Left renal cortex interstitium (tissue), 4 donors: ENCODE measurements at places on chromosomes 5 and 9. TPM values are rescaled to one million over a fixed set of nuclear protein-coding genes. Genes with fewer than 3 reads are reported as not detected.

DNA sequence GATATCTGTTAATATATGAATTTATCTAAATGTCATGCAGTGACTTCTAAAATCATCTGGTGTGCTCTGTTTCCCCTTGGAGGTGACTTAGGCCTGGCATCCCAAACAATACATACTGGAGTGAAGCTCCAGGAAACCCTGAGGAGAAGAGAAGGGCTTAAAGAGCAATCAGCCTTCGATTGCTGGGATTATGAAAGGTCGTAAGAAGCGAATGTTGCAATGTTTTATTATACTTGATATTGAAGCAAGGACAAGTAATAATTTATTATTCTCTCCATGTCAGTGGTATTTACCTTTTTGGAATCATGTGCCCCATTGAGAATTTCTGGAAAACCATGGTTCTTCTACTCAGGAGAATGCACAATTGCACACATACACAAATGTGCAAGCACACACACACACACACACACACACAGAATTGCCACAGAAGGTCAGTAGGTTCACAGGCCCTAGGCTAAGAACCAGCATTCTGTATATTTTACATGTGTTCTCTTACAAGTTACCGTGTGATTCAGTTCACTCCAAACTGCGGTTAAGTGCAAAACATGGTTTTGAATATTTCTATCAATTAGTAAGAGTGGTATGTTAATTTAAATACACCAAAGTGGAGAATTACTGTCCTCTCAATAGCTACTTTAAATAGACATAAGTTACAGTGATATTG, 79.1 kb upstream of the CDKN2B start:
- DNase-seq: no peak

DNA sequence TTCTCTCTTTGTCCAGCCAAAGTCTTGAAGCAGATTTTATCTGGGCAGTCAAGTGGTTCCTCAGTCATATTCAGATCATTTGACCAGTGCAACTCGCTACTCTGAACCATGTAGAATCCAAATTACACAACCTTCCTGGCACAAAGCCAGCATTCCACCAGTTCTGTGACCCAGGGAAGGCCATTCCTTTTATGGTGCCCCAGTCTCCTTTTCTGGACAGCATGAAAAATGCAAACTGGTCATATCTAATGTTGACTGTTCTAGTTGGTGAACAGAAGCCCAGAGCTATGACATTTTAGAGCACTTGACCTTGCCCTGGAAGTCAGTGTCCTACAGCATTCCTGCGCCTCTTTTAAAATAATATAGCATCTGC, 364.6 kb downstream of the BRINP1 start:
- peak; percentile 50 for DNase-seq

DNA sequence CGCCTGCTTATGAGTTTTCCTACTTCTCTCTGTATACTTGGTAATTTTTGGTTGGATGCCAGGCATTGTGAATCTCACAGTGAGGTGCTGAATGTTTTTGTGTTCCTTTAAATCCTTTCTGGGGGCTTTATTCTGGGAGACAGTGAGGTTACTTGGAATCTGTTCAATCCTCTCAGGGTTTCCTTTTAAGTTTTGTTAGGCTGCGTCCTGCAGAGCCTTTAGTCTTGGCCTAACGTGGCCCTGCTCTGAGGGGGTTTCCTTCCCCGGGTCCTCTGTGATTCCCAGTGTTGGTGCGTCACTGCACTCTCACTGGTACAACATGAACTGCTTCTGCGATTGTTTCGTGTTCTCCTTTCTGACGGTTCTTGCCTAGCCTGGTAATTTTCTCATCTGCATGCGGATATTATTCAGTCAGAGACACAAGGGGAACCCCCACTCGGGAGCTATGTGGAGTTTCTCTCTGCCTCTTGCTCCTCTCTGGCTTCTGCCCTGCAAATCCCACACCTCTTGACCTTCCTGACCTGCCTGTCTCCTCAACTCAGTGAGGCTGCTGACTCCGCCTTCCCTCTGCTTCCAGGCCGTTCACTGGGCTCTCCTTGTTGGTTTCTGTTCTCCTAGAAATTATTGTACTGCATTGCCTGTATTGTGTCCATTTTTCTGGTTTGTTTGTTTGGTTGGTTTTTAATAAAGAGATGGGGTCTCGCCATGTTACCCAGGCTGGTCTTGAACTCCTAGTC, 128.1 kb downstream of the DAB2IP start:
- DNase-seq: no peak

DNA sequence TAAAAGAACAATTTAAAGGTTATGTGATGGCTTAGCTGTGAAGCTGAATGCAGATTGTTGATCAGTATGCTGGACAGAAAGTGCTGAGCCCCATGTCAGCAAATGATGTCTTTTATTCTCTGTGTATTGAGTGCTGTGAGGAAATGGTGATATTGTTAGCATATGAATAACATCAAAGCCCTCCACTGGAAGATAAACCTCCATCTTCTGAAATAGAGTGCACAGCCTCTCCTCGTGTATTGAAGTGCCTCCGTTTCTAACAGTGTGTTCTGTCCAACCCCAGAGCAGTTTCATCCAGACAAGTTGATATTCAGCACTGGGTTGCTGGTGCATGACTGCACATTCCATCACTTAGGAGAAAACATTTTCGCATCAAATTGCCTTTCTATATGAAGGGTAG, 242.9 kb downstream of the CSNK1G3 start:
- no peak for DNase-seq

GRCh38 chr5:87076411-87076810, 191.3 kb upstream of the RASA1 start:
- DNase-seq: no peak

GRCh38 chr5:14122089-14122488, 21.1 kb upstream of the TRIO start:
- no peak for DNase-seq

GRCh38 chr9:24602693-24603352, 57.1 kb upstream of the IZUMO3 start:
- DNase-seq: no peak

Gene SREK1IP1
- polyA plus RNA-seq: 21.4 TPM

- no peak for DNase-seq
Measured at GRCh38 chr5:131242728-131243255, 21.1 kb upstream of the CDC42SE2 start.

GRCh38 chr9:137140151-137141012, 1.4 kb downstream of the GRIN1 start:
- DNase-seq: no peak

GRCh38 chr9:104774132-104774531, 10.2 kb downstream of the NIPSNAP3B start:
- no peak for DNase-seq

Gene RNF183
- polyA plus RNA-seq: 6.6 TPM

DNA sequence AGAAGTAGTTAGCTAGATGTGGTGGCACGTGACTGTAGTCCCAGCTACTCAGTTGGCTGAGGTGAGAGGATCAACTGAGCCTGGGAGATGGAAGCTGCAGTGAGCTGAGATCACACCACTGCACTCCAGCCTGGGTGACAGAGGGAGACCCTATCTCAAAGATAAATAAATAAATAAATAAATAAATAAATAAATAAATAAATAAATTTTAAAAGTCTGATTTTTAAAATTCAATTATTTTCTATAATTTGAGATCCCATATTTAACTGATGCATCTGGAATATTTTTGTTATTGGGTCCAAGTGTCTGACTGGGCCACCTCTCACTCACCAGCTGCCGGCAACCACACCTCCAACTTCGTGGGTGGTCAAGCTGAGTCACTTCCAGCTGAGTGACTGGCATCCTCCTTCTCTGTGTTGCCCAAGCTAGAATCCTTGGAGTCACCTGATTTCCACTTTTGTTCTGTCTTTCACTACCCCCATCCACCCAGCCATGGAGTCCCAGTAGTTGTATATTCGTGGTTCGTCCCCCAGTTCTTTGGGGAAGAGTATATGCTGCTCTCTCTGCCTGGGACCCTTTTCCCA, 70.9 kb downstream of the EGFLAM start:
- DNase-seq: no peak

DNA sequence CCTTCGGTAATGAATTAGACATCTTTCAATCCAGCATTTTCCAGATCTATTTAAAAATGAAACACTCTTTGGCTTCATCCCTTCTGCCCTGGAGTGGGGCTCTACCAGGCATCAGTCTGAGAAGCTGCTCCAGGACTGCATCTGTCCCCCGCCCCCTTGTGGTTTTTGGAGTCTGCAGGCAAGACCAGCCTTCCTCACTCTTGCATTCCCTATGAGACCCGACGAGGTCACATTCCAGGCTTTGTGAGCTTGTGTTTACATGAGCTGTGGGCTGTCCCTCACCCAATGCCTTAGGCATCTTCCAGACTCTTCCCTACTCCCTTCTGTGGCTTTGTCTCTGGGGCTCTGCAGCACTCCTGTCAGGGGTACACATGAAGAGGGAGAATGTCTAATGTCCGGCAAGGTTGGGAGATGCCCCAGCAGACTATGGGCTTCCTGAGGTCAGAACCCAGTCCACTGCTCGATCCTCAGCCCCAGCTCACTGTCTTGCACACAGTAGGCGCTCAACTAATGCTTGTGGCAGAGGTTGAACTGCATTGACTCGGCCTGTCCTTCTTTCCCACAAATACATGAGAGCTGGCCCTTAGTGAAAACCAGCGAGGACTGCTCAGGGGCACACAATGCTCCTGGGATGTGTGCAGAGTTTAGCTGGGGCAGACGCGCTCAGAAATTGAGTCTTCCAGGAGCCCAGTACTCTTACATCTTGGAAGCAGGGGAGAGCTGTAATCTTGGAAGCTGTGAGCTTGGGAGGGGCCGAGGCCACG, 11.7 kb upstream of the GADD45G start:
- no peak for DNase-seq

DNA sequence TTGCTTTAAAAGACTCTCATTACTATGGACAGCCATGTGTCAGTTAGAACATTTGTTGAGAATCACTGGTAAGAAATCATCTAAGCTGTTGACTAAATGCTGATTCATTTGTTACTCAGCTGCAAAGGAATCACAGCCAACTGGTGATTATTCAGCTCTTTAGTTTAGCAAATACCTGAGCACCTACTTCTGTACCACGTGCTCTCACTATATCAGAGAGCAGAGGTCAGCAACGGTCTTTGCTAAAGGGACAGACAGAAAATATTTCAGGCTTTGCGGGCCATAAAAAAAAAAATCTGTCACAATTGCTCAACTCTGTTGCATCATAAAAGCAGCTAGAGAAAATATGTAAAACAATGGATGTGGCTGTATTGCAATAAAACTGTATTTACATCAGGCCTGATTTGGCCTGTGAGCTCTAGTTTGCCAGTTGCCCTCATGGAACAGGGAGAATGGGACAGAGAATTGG, 377.6 kb downstream of the DNAH5 start:
- DNase-seq: no peak

DNA sequence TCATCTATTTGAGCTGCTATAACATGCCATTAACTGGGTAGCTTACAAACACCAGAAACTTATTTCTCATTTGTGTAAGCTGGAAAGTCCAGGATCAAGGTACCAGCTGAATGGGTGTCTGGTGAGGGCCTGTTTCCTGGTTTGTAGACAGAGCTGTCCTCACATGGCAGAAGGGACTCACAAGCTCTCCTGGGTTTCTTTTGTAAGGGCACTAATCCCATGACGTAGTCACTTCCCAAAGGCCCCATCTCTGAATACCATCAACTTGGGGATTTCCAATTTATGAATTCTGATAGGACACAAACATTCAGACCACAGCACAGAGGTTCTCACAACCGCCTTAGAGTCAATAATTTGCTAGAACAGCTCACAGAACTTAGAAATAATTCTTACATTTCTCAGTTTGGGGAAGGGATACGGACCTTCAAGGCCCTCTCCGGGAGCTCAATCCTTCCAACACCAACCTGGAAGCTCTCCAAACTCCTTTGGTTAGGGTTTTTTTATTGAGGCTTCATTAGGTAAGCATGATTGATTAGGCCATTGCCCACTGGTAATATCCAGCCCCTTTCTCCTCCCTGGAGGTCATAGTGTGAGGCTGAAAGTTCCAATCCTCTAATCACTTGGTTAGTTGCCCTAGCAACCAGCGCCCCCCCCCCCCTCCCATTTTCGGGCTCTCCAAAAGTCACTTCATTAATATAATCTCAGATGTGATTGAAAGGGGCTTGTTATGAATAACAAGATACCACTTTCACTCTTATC, 7.6 kb upstream of the DNAJA1 start:
- no peak for DNase-seq

DNA sequence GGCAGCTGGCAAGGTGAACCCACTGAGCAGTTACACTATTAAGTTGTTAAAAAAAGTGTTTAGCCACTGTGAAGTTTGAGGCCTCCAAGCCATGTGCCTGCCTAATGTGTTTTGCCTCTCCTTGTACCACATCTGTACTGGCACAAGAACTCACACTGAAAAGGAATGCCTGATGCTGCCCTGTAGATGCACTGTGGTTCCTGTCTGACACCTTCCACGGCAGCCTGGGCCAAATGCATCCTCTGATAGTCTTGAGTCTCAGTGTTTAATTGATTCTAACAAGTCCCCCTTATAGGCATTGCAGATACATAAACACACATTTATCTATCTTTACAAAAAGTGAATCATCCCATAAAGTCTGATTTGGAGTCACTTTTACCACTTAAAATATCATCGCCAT, 169.9 kb downstream of the TTC39B start:
- no peak for DNase-seq

DNA sequence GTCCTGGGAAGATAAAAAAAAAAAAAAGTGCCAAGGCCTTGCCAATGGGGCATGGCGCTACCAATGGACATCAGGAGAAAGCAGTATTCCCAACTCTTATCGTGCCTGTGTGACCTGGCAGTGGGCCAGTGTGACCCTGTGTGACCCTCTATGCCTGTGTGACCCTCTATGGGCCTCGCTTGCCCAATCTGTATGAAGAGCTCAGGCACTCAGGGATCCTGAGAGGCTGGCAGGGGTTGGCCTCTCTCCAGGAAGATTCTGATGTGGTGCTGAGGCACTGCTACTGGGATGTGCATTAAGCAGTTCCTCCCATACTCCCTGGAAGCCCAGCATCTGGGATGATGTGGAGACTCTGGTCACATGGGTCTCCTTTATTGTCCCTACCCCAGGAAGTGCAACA, 179.2 kb downstream of the MACROH2A1 start:
- no peak for DNase-seq

- no peak for DNase-seq
Measured at GRCh38 chr5:84085387-84086041, 299.2 kb downstream of the EDIL3 start.

DNA sequence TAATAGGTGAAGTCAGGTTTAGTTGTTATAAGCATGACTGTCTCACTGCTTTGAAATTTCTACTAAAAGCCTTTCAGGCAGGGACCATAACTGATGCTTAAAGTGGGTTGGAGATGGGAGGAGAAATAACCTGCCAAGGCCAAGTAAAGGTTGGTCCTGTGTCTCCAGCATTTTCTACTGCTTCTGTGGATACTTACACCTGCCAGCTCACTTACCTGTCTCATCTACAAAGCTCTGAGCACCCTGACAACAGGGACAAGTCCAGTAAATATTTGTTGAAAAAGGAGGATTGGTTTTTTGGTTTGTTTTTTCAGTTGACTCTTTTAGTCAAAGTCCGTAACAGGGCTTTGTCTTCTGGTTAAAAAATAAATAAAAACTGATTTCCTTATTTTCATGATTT, 38.6 kb downstream of the GRAMD2B start:
- DNase-seq: no peak

Gene SLC45A2
- 0.16 TPM for polyA plus RNA-seq

Gene BTNL8
- polyA plus RNA-seq: 0.51 TPM

Gene XRCC4
- polyA plus RNA-seq: 13.3 TPM
